ENCODE measurements at places on chromosomes 1 and 21. TPM values are rescaled to one million over a fixed set of nuclear protein-coding genes. Genes with fewer than 3 reads are reported as not detected.

Gene CNKSR1
- total RNA-seq = 0.63 TPM

Gene AADACL3
- total RNA-seq = not detected

Gene TUT4
- 22.5 TPM for total RNA-seq

Gene F5
- 174 TPM for total RNA-seq

Gene HNRNPCL4
- not detected for total RNA-seq

Gene CAMK1G
- total RNA-seq = 0.13 TPM

Gene TSPEAR
- not detected for total RNA-seq

Gene RPF1
- total RNA-seq = 8.6 TPM

Gene OLIG2
- total RNA-seq = not detected

- DNase-seq = no peak
Observed at GRCh38 chr1:156961709-156962108, 41.3 kb downstream of the LRRC71 start.

- no peak for DNase-seq
Observed at GRCh38 chr1:183097438-183098051, 74.3 kb downstream of the LAMC1 start.

DNA sequence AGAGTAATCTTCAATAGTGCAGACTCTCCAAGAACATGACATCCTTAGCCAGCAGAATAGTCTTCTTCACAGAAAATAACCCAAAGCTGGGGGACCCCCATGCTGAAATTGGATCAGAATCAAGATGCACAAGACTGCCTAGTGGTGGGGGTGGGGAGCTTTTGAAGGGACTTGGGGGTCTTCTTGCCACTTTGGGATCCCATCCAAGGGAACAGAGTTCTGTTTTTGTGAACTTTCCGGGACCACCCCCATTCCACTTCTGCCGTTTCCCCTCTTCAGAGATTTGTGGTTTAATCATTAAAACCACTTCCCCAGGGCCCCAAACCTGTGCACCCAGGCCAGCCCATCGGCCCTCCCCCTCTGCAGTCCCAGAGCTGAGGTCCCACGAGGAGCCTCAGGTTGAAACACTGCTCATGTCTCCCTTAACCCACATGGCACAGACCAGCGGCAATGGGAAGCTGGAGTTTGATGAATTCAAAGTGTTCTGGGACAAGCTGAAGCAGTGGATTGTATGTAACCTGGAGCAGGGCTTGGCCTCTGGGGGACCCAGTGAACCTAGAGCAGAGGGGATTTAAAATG is 44.9 kb downstream of the CAPN9 start:
- no peak for DNase-seq

DNA sequence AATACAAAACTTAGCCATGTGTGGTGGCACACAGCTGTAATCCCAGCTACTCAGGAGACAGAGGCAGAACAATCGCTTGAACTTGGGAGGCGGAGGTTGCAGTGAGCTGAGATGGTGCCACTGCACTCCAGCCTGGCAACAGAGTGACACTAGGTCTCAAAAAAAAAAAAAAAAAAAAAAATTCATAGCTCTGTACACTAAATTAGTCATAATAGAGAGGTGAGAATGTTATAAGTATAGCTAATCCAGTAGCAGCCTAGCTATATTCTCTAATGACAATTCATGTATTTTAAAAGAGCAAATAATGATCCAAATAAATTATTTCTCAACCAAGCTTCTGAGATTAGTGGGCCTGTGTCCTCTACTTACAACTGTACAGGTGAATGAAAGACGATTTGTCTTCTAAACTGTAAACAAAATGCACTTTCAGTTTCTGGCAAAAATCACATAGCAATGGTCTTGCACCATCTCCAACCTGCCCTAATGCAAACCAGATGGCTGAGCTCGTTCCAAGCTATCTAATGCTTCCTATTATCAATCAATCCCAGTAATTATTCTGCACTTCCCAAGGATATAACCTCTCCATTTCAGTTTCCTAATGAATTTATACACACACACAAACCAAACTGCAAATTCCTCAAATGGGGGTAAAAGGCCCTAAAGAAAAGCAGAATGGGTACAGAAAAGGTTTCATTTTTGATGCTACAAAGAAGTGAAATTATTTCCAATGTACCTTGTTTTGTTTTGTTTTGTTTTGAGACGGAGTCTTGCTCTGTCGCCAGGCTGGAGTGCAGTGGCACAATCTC is 56.5 kb downstream of the GATAD2B start:
- DNase-seq = no peak

DNA sequence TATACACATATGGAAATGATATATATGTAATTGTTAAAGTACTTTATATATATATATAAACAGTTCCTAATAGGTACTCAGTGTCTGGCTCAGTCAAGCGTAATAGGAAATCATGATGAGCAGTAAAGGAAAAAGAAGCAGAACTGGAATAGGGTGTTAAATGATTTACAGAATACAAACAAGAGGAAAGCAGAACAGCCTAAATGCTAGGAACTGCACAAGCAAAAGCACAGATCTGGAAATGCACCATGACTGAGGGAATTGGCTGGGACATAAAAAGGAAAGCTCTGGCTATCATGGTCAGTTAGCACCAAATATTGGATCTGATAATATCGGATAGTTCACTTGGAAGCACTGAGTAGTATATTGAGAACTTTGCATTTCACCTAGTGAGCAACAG is 51.8 kb downstream of the SLC44A5 start:
- no peak for DNase-seq

DNA sequence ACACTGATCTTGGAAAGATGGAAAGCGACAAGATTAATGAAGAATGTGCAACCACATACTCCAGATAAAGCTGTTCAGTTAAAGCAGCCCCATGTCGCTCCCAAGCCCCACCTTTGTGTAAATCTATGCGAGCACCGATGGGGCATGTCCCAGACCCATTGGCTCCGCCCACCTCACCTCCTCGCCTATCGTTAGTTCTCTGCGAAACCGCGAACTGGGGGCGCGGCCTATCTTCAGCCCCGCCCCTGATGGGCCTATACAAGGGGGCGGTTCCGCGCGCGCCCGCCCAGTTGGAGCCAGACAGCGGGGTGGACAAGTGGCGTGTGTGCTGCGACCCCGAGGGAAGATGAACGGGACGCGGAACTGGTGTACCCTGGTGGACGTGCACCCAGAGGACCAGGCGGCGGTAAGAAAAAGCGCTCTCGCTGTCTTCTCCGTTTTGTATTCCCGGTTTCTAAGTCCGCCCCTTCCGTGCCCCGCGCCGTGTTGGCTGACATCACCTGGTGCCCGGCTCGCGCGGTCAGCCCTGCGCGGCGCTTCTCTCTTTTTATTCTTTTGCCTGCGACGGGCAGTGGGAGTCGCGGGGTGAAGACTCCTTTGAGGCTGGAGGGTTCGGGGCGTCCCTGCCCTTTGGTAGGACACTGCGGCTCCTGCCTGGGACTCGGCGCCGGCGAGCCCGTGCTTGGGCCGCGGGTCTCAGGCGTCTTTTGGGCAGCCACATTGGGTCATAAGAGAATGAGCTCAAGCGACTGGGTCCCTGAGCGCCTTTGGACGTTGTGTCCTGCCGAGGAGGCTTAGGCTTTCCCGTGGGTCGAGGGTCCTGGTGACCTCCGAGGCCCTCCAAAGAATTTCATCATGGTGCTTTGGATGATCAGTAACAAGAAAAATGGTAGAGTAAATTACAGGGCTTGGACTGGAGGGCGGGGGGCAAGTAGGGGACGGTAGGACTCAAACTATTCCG is at the start of gene TUFT1:
Gene TUFT1 (plus strand): TSS at position 289 of the 961 bp plus-strand sequence. CDS start 58 bp downstream, at position 347.
- DNase-seq = peak; percentile 90

DNA sequence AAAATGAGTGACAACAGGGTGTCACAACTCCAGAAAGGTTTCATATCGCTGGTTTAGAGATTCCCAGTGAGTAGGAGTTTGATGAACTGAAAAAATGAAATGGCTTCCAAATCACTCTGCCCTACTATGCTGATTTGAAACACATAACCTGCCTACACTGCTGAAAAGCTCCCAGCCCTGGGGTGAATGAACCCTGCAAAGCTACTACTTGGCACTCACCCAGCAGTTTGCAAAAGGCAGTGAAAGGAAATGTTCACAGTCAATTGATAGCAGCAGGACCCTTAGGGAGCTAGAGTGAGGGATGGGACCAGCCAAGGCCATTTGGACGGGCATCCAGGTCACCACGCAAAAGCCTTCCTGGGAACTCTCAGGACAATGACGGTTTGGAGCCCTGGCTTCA is 44.4 kb upstream of the SRP9 start:
- DNase-seq = peak; percentile 68

GRCh38 chr21:36113647-36114428 is 21.0 kb upstream of the CBR3 start:
- peak; percentile 90 for DNase-seq

- DNase-seq = no peak
Observed at GRCh38 chr1:163191301-163191700, 11.4 kb downstream of the RGS5 start.

DNA sequence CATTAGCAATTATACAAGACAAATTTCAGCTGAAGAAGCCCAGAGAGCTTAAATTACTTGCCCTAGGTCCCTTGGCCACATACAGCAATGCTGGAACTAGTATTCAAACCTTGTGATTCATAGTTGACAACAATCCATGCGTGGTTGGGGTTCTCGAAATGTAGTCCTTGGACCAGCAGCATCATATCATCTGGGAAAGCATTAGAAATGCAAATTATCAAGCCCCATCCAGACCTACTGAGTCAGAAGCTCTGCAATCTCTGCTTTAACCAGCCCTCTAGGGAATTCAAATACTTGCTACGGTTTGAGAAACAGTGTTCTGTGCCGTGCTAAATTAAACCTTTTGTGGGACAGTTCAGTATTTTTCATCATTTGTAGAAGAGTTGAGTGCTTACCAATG is 65.1 kb downstream of the CLIC6 start:
- no peak for DNase-seq

GRCh38 chr1:43645461-43645860 is 4.5 kb upstream of the KDM4A start:
- DNase-seq = no peak

DNA sequence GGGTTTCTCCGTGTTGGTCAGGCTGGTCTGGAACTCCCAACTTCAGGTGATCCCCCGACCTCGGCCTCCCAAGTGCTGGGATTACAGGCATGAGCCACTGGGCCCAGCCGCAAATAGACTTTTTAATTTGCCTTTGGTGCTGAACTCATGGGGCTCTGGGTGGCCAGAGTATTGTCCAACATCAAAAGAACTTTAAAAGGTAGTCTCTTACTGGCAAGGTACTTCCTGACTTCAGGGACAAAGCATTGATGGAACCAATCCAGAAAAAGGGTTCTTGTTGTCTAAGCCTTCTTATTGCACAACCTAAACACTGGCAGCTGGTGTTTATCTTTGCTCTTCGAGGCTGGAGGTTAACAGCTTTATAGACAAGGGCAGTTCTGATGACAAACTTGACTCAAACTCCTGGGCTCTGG is 3.8 kb upstream of the KTI12 start:
- DNase-seq = no peak

GRCh38 chr1:50278410-50278809 is 144.8 kb downstream of the DMRTA2 start:
- no peak for DNase-seq

DNA sequence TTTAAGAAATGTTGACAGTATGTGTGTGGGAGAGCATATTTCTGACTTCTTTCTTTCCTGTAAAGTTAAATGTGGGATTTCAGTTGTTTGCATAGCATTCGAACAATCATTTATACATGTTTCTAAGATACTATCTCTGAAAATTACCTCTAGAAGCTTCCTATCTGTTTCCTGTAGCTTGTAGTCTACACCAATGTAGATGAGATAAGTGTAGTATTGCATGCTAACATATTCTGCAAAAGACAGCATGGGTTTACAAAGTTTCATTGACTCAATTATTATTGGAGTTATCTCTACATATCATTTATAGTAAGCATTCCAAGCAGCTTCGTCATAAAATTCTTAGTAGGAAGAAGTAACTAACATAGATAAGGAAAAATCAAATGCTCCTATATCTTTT is 98.9 kb upstream of the DPYD start:
- no peak for DNase-seq

- no peak for DNase-seq
Observed at GRCh38 chr1:7225711-7226505, 440.7 kb downstream of the CAMTA1 start.

DNA sequence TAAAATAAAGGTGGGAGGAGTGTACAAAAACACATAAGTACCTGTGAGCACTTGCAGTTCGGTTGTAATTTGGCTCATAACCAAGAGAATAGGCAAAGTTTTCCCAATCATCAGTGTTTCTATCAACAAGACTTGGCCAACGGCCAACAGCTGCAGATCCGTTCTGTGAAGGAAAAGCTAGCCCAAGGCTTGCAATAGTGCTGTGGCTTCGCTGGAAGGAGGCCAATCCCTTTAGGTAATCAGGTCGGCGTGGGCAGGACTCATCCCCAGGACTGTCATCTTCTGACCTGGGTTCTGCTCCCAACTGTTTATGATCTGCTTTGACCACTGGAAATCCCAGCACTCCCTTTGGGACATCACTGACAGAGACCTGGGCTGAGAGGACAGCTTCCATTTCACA is 107.8 kb downstream of the LYST start:
- peak; percentile 54 for DNase-seq

- DNase-seq = no peak
Observed at GRCh38 chr1:244371242-244372141, 80.2 kb downstream of the ADSS2 start.

All from left lobe of liver (tissue), 2 donors.